ENCODE measurements at places on chromosomes 3 and 15.

DNA sequence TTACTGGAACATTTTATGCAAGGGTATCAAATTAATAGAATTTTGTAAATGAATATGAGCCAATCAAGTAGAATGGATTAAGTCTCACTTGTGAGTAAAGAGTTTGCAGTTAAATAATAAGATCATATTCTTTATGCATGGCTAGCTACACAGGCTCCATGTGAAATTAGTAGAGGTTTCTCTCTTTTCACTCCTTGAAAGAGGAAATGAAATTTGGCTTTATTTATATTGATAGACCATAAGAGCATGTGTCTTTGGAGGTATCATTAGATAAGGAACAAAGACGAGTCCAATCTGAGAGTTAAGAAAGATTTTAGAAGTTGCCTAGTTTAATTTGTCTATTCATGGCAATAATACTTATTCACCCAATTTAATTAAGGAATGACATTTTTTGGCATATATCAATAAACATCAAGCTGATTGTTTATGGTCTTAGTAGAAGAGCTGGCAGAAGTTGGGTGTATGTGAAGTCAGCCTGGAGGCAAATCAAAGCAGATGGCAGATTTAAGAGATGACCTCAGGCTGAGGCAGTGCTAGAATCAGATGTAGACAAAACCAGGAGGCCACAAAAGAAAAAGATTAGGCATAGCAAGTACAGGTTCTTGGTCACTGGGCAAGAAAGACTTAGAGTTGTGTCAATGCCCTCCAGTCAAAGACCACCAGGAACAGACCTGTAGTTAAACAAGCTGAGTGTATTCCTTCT is 406.5 kb upstream of the ARHGEF26 start:
- no peaks in the 10 kb centered on the region for H3K36me3 ChIP-seq
- no peaks in the 10 kb centered on the region for H3K4me1 ChIP-seq
- H3K4me3 ChIP-seq = no peak overlapping the region
- H3K27ac ChIP-seq = no peak overlapping the region
- DNase-seq = no peak
- no peaks in the 10 kb centered on the region for H3K27me3 ChIP-seq

- H3K27me3 ChIP-seq = no peaks in the 10 kb centered on the region
- H3K4me3 ChIP-seq = no peak overlapping the region
- no peak overlapping the region for H3K27ac ChIP-seq
- DNase-seq = no peak
- H3K36me3 ChIP-seq = no peaks in the 10 kb centered on the region
Measured at GRCh38 chr3:11400213-11400612, 128.0 kb downstream of the ATG7 start.

DNA sequence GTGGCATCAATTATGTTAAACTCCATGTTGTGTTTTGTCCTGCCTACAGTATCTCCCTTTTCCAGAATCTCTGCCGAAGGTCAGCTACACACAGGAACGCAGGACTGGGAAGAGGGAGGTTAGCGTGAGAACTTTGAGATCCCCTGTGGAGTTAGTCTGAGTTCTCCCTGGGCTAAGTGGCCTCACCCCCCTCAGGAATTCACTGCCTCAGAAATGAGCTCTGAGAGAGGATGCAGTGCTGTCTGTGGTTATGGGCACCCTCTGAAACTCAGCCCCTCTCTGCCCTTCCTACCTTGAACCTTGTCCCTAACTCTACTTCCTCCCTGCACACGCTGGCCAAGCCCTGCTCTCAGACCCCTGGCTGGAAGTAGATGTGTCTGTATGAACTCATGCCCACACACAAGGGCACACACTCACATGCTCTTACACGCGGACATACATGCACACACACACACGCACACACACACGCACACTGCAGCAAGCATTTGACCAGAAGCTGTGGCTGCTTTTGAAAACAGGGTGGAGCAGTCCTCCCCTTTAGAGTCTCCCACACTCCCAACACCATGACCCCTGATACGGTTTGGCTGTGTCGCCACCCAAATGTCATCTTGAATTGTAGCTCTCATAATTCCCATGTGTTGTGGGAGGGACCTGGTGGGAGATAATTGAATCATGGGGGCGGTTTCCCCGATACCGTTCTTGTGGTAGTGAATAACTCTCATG is 5.3 kb upstream of the VIPR1 start:
- peaks cover 5% of the 10 kb centered on the region for H3K27me3 ChIP-seq
- H3K27ac ChIP-seq = peak overlapping the region; percentile 50
- DNase-seq = no peak
- H3K4me1 ChIP-seq = peaks cover 17% of the 10 kb centered on the region

- no peak overlapping the region for H3K27ac ChIP-seq
- no peaks in the 10 kb centered on the region for H3K27me3 ChIP-seq
- no peak overlapping the region for H3K4me3 ChIP-seq
- no peak for DNase-seq
Measured at GRCh38 chr15:67509918-67510317, 11.0 kb upstream of the C15orf61 start.

GRCh38 chr3:94414418-94414817 is 351.6 kb downstream of the NSUN3 start:
- H3K27me3 ChIP-seq = no peaks in the 10 kb centered on the region
- no peak overlapping the region for H3K4me3 ChIP-seq
- no peaks in the 10 kb centered on the region for H3K36me3 ChIP-seq
- H3K27ac ChIP-seq = no peak overlapping the region
- no peaks in the 10 kb centered on the region for H3K4me1 ChIP-seq

- DNase-seq = no peak
- H3K4me1 ChIP-seq = no peaks in the 10 kb centered on the region
- H3K4me3 ChIP-seq = no peak overlapping the region
- H3K36me3 ChIP-seq = no peaks in the 10 kb centered on the region
- H3K27me3 ChIP-seq = no peaks in the 10 kb centered on the region
Measured at GRCh38 chr15:98126326-98127085, 166.0 kb downstream of the ARRDC4 start.

DNA sequence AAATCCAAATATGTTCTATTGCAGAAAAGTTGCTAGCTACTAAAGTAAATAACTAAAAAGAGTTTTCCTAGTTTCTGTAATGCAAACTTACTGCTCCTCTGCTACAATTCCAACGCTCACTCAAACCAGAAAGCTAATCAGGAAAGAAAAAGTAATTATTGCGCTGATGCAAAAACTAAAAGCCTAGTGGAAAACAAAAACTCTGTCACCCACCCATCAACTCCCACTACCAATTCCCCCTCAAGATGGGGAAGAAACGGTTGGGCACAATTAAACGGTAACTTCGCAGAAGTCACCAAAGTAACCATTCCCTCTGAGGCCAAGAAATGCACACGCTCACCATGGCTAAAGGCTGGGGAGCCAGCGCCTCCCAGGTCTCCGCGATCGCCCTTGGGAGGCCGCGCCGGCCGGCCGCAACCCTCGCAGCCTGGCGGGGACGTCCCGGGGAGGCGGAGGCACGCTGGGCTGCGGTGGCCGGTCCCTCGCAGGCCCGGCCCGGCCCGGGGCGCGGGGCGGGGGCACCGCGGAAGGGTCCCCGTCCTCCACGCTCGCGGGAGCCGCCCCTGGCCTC is 684 bp downstream of the SLTM start:
- DNase-seq = peak; percentile 18
- no peaks in the 10 kb centered on the region for H3K4me1 ChIP-seq
- H3K27me3 ChIP-seq = no peaks in the 10 kb centered on the region
- peak overlapping the region; percentile 90 for H3K4me3 ChIP-seq
- H3K36me3 ChIP-seq = peaks cover 3% of the 10 kb centered on the region
- H3K27ac ChIP-seq = peak overlapping the region; percentile 98

GRCh38 chr3:70097084-70097483 is 97.6 kb downstream of the SAMMSON start:
- no peaks in the 10 kb centered on the region for H3K4me1 ChIP-seq
- H3K4me3 ChIP-seq = no peak overlapping the region
- no peak overlapping the region for H3K27ac ChIP-seq

- no peak overlapping the region for H3K4me3 ChIP-seq
- peaks cover under 1% of the 10 kb centered on the region for H3K4me1 ChIP-seq
- no peaks in the 10 kb centered on the region for H3K36me3 ChIP-seq
- no peak for DNase-seq
Measured at GRCh38 chr3:139888561-139889140, 46.3 kb upstream of the CLSTN2 start.

- no peak for DNase-seq
- no peak overlapping the region for H3K4me3 ChIP-seq
- no peaks in the 10 kb centered on the region for H3K36me3 ChIP-seq
Measured at GRCh38 chr3:169542331-169542751, 121.2 kb downstream of the MECOM start.

GRCh38 chr15:67818464-67818863 is 6.8 kb upstream of the SKOR1 start:
- no peak overlapping the region for H3K4me3 ChIP-seq
- H3K27me3 ChIP-seq = peaks cover 52% of the 10 kb centered on the region
- no peaks in the 10 kb centered on the region for H3K36me3 ChIP-seq
- DNase-seq = no peak
- H3K4me1 ChIP-seq = no peaks in the 10 kb centered on the region
